Aorta (tissue), 5 donors: ENCODE measurements at places on chromosomes 1 and 21. TPM values are rescaled to one million over a fixed set of nuclear protein-coding genes. Genes with fewer than 3 reads are reported as not detected.

Gene NHLH1
- total RNA-seq: 0.24 TPM

Gene CIART
- total RNA-seq: 3.0 TPM

Gene IL12RB2
- total RNA-seq: 5.3 TPM

Gene TMEM52
- total RNA-seq: not detected

Gene GJA5
- total RNA-seq: 77.2 TPM

Gene GBP6
- total RNA-seq: not detected

Gene IGSF9
- total RNA-seq: 0.30 TPM

GRCh38 chr1:219847215-219847855 lies 81.0 kb downstream of the SLC30A10 start:
- no peak for DNase-seq

DNA sequence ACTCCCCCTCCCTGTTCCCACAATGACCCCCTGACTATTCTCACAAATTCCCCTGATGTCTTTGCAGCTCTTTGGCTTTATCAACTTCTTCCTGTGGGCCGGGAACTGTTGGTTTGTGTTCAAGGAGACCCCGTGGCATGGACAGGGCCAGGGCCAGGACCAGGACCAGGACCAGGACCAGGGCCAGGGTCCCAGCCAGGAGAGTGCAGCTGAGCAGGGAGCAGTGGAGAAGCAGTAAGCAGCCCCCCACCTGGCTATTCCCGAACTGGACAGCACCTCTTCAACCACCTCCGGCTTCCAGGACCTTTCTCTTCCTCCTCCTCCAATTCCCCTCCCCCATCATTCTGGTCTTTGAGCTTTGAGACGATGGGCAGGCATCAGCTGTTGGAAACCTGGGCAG lies 4.4 kb upstream of the ATXN7L2 start:
- DNase-seq: no peak

DNA sequence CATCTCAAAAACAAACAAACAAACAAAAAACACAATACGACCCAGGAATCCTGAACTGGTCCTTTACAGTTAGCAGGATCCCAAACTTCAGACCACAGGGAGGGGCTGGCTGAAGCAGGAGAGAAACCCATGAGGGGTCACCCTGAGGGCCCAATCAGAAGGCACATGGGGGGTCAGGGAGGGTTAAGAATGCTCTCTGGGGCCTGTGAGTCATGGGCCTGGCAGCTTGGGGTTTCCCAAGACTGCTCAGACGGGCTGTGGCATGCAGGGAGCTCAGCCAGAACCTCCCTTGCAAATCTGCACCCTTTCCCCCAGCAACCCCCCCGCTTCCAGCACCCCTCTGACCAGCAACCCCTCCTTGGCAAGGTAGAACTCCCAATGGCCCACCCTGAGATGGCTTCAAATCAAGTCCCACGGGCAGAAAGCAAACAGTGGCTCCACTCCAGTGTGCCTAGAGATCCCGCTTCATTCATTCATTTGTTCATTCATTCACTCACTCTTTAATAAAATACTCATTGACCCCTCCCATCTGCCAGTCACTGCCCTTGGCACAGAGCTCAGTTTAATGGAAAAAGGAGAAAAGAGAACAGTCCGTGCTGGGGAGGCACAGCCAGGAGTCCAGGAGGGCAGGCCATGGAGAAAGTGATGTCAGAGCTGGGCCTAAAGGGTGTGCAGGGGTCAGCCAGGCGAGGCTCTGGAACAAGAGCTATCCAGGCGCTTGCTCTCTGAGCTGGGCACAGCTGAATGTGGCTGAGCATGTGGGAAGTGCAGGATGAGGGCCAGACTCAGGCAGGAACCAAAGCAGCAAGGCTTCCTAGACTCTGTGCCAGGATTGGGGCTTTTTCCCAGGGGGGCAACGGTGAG lies 8.2 kb downstream of the UQCRHL start:
- peak; percentile 94 for DNase-seq

- no peak for DNase-seq
Observed at GRCh38 chr1:199226163-199226562, 587.3 kb downstream of the PTPRC start.

- no peak for DNase-seq
Observed at GRCh38 chr1:47951026-47951425, 46.2 kb downstream of the TRABD2B start.

DNA sequence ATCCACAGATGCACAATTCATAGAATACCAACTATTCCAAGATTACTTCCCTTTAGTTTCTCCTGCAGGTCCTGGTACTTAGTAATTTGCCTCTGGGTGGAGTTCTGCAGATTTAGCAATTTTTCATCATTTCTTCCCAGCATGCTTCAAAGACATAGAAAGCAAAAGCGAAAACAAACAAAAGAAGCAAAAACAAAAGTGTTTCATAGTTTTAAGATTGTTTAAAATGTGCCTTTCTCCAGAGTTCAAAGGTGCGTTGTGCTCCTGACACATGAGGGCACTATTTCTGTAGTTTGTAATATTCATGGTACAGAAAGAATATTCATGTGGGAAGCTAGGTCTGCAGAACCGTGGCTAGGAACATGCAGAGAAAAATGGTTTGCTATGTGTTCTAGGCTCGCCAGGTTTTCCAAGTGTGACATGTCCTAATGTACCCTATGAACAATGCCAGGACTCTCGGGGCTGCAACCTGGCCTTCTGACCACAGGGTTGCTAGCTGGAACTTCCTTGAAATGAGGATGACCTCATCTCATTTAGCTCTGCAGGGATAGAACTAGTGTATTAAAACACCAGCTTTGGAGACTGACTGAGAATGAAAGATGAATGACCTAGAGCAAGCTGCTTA lies 30.0 kb upstream of the RCSD1 start:
- DNase-seq: peak; percentile 59

GRCh38 chr1:42043182-42043581 lies 110.0 kb upstream of the GUCA2B start:
- DNase-seq: no peak

- DNase-seq: no peak
Observed at GRCh38 chr1:18012686-18013085, 94.9 kb upstream of the IGSF21 start.

DNA sequence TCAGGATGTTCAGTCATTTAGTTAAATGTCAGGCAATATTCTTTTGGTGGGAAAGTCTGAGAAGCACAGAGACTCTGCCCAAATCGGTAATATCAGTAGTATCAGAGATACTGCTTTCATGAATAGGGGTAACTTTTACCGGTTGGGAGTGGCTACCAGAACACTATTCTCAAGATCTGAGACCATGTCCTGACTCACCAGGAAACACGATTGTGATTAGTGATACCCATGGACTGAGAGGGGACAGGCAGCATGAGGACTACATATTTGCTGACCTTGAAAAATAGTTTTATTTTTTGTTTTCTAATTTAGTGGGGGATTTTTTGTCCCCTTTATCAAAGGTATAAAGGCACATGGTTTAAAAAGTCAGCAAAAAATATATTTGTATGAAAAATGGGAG lies 76.0 kb upstream of the NEK2 start:
- DNase-seq: no peak

GRCh38 chr1:187630653-187631380 lies 802.1 kb downstream of the PLA2G4A start:
- no peak for DNase-seq
